ENCODE measurements at places on chromosomes 7 and 10.

- no peak for DNase-seq
Measured at GRCh38 chr10:90175161-90175681, 473.8 kb downstream of the KIF20B start.

DNA sequence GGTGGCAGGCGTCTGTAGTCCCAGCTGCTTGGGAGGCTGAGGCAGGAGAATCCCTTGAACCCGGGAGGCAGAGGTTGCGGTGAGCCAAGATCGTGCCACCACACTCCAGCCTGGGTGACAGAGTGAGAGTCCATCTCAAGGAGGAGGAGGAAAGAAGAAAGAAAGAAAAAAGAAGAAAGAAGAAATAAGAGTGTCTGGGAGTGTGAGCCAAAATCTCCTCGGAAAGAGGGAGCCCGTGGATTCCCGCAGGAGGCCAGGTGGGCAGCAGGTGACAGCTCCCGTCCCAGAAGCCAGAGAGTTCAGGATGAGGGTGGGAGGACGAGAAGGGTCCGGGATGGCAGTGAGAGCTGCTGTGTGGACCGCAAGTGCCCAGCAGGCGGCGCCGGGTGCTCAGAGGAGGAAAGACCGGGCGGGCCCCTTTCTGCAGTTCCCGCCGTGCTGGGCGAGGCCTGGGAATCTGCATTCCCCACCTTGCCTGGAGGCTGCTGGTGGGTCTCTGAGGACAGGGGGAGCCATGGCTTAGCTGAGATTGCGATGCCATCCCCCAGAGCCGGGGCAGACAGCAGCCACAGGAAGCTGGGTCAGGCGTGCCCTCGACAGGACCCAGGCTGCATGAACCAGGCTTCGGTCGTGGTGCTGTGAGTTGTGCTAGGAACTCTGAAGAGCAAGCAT is 17.1 kb upstream of the AMZ1 start:
- DNase-seq: peak; percentile 40

DNA sequence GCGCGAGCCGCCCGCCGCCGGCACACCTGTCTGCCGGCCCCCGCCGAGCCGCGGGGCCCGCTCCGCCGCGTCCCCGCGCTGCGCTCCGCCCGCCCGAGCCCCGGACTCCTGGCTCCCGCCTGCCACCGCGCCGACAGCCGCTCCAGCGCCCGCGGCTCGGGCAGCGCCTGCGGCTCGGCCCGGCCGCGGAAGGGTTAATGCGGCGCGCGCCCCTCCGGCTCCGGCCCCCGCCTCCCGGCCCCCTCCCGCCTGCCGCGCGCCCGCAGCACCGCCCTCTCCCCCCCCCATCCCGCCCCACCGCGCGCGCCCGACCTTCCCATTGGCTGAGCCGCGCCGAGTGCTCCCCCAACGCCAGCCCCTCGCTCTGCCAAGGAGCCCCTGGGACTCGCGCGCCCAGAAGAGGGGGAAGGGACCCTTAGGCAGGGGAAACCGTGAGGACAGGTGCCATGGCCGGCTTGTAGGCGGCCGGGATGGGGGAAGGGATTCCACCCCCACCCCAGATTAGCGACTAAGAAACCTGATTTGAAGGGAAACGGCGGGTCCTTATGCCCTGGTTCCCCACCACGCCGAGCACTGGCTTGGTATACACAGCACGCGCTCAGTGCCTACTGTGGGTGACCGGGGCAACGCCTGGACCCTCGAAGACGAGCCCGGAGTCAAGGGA is at the start of gene KCNH2:
Gene KCNH2, minus strand, starts transcription at position 196 of the 664 bp plus-strand sequence. CDS start 408 bp downstream, outside the sequence.
- DNase-seq: no peak

- DNase-seq: no peak
Measured at GRCh38 chr10:73999703-74000102, 1.8 kb downstream of the VCL start.

GRCh38 chr7:134058980-134059379 is 68.2 kb upstream of the LRGUK start:
- DNase-seq: no peak

DNA sequence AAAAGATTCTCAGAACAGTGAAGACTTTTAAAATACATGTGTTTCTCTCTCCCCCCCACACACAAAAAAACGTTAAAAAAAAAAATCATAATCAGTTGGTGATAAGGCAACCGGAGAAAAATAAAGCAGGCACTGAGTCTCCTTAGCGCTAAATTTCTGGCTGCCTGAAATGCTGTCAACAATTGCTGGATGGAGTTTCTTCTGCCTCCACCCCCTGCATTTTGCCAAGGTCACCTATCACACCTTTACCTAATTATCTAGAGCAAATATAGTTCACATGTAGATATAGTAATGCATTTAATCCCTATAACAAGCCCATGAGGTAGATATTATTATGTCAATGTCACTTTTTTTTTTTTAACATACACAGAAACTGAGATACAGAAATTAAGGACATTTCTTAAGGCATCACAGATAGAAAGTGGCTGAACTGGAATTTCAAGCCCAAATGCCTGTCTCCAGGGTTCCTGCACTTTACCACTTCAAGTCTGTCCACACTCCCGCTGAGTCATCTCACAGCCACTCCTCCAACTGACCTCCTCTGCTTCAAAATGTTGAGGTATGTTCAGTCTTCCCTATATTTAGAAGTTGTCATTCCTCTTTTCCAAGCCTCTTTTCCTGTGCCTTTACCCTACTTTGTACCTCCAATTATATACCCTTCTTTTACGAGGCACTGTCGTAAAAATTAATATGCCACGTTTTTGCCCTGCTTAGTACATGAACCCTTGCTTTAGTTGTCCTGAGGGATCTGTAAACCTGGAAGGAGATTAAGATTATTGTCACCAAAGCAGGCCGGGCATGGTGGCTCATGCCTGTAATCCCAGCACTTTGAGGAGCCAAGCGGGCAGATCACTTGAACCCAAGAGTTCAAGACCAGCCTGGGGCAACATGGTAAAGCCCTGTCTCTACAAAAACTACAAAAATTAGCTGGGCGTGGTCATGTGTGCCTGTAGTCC is 72.8 kb upstream of the MPP7 start:
- no peak for DNase-seq

GRCh38 chr7:30572212-30572841 is 22.4 kb upstream of the GARS1 start:
- DNase-seq: no peak

DNA sequence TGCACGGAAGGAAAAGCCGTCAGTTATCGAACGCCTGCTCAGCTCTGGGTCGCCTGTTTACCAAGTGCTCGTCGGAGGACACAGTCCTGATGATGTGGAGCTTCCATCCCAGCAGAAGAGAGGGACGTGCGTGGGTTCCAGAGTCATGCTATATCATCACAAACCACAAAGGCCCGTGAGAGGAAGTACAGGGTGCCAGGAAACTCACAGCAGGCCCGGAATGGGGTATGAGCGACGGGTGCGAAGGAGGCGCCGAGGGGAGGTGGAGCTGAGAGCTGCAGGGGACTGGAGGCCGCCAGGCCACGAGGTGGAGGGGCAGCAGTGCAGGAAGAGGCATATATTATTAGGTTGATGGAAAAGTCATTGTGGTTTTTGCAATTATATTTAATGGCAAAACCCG is 102.5 kb downstream of the ACTR3B start:
- no peak for DNase-seq

GRCh38 chr7:121436688-121437087 is 40.6 kb upstream of the FAM3C start:
- no peak for DNase-seq

- no peak for DNase-seq
Measured at GRCh38 chr10:76764177-76764576, 873.4 kb downstream of the KCNMA1 start.

DNA sequence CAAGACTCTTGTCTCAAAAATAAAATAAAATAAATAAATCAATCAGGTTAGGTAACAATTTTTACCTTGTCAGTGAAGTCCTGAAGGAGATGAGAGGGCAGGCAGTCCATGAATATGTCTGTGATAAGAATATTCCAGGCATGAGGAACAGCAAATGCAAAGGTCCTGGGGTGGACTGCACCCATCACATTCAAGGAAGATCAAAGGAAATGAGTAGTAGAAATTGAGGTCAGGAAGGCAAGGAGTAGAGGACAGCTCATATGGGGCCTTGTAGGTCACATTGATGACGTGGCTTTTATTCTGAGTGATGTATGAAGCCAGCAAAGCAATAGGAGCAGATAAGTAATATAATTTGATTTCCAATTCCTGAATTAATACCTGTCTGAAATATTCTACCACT is 76.5 kb upstream of the TCF7L2 start:
- no peak for DNase-seq

- no peak for DNase-seq
Measured at GRCh38 chr7:157657741-157658740, 321.2 kb downstream of the DNAJB6 start.

DNA sequence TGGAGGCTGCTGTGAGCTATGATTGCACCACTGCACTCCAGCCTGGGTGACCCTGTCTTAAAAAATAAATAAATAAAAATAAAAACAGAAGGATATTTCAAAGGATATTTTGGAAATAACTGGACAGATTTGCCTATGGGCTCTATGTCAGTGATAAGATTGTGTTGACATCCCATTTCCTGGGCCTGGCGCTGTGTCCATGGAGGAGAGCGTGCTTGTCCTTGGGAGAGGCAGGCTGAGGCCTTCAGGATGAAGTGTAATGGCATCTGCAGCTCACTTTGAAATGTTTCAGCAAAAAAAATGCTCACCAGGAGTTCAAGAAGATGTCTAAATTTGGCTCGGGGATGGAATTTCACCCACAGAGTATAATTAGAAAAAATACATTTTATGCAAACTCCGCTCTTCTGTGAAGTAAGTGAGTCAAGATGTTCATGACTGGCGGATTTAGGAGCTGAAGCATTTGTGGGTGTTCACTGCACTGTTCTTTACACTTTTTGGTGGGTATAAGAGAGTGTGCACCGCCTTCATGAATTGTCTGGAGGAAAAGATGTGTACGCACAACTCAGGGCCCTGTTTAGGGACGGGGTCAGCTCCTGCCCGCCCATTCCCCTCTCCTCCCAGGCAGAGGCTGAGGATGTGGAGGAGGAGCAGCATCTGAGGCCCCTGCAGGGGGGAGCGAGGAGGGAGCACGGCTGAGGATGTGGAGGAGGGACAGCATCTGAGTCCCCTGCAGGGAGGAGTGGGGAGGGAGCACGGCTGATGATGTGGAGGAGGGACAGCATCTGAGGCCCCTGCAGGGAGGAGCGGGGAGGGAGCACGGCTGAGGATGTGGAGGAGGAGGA is 18.5 kb upstream of the FOXL3 start:
- no peak for DNase-seq

- no peak for DNase-seq
Measured at GRCh38 chr10:62189131-62189530, 79.5 kb downstream of the RTKN2 start.

DNA sequence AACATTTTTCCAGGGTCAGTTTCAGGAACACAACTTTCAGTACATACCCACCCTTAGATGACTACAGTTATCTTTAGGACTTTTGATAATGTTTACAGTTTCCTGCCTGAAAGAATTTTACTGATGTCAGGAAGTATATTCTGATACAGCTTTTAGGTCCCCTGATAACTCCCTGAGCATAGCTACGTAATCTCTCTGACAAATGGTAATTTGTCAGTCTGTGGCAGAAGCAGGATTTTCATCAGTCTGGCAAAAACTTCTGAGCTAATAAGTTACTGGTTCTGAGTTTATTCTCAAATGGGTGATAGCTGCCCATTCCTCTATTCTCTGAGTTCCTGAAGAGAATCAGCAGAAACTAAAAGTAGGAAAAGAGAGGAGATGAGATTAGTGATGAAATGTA is 270.1 kb upstream of the MTPN start:
- no peak for DNase-seq

- no peak for DNase-seq
Measured at GRCh38 chr7:136067277-136067676, 90.1 kb upstream of the MTPN start.

DNA sequence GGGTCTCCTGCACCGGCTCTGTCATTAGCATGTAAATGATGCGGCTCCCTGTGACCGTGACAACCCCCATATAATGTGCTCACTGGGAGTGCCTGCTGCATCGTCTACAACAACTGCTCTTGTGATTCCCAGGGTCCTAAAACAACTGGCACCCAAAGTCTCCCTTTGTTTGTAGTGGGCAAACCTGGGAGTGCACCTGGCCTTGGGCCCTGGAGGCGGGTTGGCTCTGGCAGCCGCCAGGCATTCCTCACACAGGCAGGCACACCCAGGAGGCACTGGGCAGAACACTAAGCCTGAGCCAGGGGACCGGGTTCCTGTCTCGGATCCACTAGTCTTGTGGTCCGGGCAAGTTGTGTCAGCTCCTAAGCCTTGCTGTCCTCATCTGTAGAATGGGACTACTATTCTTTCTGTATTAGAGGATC is 115.5 kb upstream of the GPR26 start:
- no peak for DNase-seq

DNA sequence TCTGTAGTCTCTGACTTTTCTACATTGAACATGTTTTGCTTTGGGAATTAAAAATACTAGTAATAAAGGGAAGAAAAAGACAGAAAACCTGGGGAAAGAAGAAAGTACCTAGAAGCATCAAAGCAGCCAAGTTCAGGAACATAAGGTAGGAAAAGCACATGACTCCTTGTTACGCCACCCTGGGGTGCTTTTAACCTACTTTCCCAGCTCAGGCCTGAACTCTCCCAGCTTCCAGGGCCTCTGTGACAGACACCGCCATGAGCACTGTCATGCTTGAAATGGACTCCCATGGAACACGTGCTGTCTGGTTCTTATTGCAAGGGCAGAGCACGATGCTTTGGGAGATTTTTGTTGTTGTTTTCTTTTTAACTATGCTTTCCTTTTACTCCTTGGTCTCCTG is 11.4 kb downstream of the ACTR1A start:
- no peak for DNase-seq

- no peak for DNase-seq
Measured at GRCh38 chr7:33692956-33693355, 212.4 kb upstream of the BMPER start.

DNA sequence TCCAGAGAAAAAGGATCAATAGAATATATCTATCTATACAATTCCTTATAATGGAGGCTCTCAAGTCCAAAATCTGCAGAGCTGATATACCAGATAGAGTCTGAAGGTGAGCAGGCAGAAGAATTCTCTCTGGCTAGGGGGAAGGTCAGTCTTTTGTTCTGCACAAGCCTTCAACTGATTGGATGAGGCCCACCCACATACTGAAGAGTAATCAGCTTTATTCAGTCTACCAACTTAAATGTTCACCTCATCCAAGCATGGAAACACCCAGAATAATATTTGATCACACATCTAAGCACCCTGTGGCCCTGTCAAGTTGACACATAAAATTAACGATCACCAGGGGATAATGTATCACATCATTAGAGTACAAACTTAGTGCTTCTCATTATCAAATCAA is 193.8 kb upstream of the YAE1 start:
- DNase-seq: no peak

DNA sequence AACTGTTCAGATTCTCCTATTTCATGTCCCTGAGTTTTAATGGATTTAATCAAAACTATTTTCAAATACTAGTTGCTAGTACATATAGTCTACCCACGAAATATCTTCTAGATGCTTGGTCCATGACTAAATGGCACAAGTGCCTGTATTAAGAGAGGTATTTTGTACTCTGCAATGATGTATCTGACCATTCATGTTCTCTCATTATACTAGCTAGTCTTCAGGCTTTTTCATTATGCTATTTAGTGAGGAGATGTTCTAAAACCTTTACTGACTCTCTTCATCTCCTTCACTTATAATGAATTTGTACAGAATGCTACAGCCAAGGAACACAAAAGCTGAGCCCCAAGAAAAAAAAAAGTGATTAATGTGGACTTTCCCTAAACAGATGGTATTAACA is 222.5 kb downstream of the AHR start:
- no peak for DNase-seq

Measured in stimulated activated CD8-positive, alpha-beta memory T cell treated with anti-CD3 and anti-CD28 coated beads, Interleukin-4, amount 100 ng/mL, for 4 hours (primary cell).